NCI-H187 treated with DMSO at 0.1 percent for 48 hours (cell line): ENCODE measurements at places on chromosomes 16 and 17.

DNA sequence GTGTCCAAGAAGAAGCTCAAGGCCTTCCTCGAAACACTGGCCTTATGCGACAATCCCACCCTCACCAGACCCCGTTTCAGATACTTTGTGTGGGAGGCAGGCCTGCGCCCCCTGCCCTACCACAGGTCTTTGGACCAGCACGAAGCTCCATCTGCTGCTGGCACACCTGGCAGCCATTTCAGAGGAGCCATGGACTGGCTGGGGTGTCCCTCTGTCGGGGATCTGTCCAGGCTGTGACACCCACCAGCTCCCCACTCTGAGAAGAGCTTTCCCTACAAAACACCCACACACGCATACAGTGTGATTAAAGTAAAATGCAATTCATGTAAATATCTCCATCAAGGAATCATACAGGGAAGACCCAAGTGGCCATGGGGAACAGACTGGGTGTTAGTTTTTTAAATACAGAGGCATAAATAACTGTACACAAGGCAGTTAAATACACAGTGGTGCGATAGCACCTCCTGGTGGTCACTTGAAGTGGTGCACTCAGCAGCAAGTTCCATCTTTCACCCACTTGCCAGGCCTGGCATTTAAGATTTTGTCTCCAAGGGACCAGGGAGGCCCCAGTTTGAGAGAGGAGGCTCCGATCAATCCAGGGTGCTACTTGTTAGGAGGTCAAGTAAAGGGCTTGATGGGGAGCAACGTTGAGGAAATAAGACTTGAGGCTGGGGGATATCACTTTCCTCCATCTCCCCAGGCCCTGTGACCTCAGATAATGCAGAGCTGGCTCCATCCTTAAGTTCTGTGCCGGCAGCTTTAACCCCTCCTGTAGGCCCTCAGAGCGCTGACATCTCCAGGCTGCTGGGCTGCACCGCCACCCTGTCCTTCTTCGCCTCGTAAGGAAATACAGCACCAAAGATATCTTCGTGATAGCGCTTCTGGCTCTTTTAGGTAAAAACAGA is 43.6 kb downstream of the NOS2 start:
- DNase-seq, result no peak

DNA sequence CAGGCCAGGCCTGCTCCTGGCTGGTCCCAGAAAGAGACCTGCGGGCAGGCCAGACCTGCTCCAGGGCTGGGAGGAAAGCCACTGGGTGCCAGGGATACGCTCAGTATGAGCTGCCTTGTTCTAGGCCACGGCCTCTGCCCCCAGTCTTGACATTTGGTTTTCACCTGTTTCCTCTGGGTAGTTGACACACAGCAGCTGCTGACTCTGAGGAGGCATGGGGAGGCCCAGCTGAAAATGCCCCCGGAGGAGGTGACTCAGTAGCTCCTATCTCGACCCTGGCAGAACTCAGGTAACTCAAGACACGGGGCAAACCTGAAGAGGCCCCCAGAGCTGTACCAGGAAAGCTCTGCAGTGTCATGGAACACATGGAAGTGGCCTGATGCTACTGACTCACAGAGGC is 13.9 kb upstream of the ADGRG1 start:
- DNase-seq, result no peak

GRCh38 chr17:36575028-36575427 is 16.7 kb upstream of the DHRS11 start:
- no peak for DNase-seq

- DNase-seq, result no peak
Observed at GRCh38 chr16:69131839-69132423, 457 bp downstream of the CHTF8 start.

DNA sequence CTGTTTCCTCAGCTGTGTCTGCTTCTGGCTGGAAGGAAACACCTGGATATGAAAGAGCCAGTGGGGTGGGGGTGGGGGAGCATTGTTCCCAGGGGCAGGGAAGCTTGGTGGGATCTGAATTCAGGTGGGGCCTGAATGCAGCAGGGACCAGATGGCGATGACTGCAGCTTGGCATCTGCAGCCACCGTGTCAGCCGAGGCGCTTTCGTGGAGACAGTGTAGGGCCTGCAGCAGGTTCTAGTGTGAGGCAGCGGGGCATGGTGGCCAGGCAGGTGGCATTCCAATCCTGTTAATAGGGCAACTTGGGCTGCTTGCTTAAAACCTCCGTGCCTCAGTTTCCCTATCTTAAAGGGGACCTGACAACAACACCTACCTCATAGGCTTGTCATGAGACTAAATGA is 1.7 kb downstream of the PIK3R6 start:
- DNase-seq, result no peak

DNA sequence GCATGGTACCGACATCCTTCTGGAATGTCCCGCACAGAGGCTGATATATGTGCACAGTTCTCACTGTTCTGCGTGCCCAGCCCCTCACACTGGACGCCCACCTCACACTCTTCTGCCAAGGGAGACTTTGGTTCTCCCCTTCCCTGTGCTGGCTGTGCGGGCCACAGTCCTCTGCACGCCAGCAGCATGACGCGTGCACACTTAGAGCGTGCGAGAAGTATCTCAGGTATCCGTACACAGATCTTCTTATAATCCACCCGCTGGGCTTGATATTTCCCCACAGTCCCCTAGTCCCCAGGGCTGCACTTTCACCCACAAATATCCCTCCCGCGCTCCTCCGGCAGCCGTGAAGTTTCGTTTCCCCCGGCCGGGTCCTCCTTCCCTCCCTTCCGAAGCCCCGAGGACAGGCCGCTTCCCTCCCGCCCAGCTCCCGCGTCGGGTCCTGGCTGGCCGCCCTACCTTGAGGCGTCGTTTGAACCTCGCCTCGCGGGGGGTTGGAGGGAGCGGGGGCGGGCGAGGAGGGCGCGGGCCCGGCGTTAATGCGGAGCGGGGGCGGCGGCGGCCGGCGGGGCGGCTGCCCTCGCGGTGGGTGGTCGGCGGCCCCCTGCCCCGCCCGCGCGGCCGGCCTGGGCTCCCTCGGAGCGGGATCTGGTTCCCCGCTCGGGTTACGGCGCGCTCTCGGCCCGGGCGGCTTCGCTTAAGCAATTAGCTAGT is 5.0 kb upstream of the FOXF1 start:
- DNase-seq, result no peak

- no peak for DNase-seq
Observed at GRCh38 chr17:83203073-83203471, 123.7 kb downstream of the METRNL start.

DNA sequence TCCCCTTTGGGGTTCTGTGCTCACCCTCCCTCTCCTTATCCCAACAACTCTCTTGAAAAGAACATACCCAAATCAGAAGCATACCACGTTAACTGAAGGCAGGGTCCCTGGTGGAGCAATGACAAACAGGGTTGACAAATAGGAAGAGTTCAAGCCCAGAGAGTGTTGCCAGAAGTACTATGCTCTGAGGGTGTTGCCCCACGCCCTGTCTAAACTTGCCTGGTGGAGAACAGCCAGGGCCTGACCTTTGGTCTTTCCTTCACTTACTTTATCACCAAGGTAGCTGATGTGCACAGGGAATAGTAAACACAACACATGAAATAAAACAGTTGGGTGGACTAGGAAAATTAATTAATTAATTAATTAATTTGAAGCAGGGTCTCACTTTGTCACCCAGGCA is 23.3 kb downstream of the ZNF75A start:
- DNase-seq, result no peak

DNA sequence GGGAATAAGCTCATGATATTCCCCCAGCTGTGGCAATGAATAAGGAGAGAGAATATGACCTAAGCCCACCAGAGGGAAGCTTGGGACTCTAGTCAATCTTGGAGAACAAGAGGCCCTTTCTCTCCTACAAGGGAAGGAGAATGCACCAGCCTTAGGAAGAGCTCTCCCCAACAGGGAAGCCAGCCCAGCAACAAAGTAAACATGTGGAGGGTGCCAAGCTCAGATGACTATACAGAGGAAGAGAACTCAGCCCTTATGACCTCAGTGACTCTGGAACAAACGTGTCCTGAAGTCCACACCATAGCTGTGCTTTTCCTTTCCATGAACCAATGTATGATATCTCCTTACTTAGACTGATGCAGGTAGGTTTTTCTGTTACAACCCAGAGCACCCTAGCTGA is 219.7 kb downstream of the GSG1L start:
- DNase-seq, result no peak

- DNase-seq, result no peak
Observed at GRCh38 chr16:88904676-88905365, 38.4 kb upstream of the PABPN1L start.

GRCh38 chr16:22635357-22635761 is 124.7 kb downstream of the NPIPB5 start:
- no peak for DNase-seq

- no peak for DNase-seq
Observed at GRCh38 chr17:33263396-33263795, 29.7 kb downstream of the ASIC2 start.

DNA sequence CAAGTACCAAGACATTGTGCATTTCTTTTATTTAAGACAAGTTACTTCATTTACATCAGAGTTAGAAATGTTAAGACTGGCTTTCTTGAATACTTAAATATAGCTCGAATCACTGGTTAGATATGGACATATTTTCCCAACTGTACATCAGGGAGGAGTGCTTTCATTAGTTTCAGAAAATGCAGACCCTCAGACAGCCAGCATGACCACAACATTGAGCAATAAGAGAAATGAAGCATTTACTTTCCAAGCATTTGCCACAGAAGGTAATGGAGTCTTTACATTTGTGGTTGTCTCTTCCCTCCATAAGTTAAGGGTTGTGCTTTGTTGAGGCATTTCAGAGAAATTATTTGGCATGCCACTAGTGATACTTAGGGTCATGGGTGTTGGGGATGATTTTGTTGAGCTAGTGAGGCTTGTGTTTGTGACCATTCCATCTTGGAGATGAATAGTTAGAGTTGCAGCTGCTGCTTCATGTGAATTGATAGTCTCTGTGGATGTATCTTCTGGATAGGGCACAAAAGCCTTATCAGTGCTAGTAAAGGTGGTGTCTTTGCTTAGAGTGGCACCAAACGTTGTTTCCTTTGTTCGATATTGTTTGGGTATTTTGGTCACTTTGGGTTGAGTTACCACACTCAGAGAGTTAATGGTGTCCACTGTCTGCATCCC is 2.1 kb downstream of the OMG start:
- DNase-seq, result no peak

- no peak for DNase-seq
Observed at GRCh38 chr17:33175562-33175961, 117.5 kb downstream of the ASIC2 start.

DNA sequence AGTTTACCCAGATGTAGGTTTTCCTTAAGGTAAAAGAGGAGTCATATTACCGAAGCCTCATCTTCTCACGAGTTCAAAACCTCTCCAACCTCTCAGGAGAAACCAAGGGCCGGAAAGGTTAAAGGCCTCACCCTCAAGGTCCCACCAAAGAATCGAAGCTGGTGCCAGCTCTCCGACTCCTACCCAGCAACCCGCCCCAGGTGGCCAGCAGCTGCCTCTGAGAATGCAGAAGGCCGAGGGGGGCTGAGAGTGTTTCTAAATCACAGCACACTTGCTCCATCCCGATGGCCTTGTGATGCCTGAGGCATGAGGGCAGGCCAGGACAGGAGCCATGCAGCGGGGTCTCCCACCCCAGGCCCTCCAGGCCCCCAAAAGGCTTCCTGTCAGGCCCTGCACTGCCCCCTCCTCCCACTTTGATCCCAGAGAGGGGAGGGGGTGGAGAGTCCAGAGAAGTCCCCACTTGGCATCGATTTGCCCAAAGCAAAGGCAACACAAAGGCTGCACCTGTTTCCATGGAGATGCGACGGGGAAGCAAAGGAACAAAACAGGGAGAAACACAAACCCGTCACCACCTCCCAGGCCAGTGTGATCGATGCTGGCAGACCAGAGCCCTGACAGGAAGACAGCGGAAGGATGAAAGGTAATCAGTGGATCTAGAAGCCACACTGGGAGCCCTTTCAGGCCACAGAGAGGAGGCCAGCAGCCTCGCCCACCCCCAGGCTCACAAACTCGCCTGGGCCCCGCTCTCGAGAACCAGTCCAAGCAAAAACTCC is 39.0 kb downstream of the CUEDC1 start:
- DNase-seq, result no peak

DNA sequence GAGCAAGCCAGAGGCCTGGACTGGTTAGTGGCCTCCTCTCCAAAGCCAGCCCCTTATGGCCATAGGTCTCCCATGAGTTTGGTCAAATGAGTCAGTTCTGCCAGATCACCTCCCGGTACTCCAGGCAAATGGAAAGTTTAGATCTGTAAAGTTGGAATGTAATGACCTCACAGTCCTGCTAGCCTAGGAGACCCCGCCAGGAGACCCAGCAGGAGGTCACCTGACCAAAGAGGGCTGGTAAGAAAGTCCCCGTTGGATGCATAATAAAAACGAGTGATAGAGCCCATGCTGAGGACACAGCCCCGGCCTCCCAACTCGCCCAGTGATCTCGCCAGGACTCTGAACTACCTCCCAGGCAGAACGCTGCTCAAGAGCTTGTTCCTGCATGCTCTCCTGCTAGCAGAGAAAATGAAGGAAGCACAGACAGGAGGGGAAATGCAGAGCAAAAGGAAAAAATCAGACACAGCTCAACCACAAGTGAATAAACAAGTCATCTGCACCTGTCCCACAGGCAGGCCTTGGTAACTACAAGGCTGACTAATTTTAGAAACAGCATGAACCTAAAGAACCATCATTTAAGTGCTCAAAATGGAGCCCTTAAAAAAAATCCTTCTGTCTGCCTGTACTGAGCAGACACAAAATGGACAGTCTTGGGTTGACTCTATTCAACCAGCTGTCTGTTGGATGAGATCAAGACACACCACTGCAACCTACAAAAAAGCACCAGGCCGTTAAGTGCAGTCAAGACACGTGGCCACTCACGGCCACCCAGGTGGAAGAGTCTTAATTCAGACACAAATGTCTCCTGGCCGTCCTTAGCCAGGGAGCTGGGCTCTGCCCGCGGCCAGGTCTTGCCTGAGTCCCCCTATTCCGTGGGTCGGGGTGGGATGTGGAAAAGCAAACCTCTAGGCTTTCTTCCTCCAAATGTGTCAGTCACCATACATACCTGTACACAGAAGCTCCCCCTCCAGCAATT is 9.2 kb downstream of the CDIP1 start:
- DNase-seq, result no peak

- DNase-seq, result no peak
Observed at GRCh38 chr16:67265834-67266233, 13.5 kb upstream of the PLEKHG4 start.

DNA sequence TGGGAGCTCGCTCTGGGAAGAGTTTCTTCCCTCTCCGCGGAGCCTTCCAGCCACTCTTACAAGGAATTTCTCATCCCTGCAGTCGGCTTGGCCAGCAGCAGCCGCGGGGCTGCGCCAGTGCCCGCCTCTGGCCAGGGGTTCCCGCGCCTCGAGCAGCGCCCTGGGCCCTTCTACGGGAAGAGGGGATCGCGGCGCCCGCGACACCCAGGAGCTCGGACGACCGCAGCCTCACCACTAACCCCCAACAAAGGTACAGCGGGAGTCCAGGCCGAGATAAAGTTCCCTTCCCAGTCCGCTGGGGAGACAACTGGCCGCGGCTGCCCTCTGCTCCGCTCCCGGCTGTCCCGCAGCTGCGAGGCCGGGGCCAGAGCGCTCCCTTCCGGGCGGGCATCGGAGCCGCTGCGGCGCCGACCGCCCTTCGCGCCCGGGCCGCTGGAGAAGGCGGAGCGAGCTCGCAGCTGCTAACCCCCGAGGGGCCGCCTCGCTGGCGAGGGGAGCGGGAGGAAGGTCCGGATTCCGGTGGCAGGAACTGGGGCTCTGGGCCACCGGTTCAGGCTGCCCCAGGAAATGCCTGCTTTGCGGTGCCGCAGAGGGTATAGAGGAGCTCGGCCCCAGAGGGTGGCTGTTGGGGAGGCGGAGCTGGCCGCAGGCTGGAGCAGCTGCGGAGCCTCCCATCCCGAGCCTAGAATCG is 3.6 kb upstream of the HS3ST3B1 start:
- DNase-seq, result no peak

- no peak for DNase-seq
Observed at GRCh38 chr17:28097901-28098300, 55.4 kb downstream of the NLK start.

- no peak for DNase-seq
Observed at GRCh38 chr16:80058214-80058613, 457.7 kb upstream of the MAF start.
